Cerebellum (tissue), 4 donors: ENCODE measurements at places on chromosomes 2 and 18. TPM values are rescaled to one million over a fixed set of nuclear protein-coding genes. Genes with fewer than 3 reads are reported as not detected.

Gene PRKD3
- 51.0 TPM for total RNA-seq

Gene SMYD5
- total RNA-seq: 19.3 TPM

Gene SLC19A3
- total RNA-seq: 1.8 TPM

Gene MDH1B
- total RNA-seq: 5.0 TPM

Gene CD8B2
- total RNA-seq: not detected

Gene COBLL1
- total RNA-seq: 32.2 TPM
